GM12864 (cell line): ENCODE measurements at places on chromosomes 11 and 22.

DNA sequence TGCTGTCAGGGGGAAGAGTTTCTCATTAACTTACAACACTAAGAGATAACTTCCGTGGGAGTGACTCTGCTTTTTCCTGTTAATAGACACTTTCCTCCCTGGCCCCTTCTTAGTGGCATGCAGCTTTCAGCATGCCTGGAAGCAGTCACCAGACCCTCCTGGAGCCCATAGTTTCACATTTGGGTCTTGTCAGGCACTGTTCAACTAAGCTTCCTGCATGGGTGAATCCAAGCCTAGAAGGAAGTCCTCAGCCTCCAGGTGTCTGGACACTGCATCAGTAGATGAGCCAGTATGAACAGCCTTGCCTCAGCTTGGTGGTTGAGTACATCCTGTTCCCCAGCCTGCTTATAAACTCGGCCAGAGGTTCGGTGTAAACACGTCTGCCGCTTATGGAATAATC is 68.1 kb downstream of the PPP6R3 start:
- no peak for DNase-seq

GRCh38 chr11:134062265-134063123 is 6.4 kb upstream of the JAM3 start:
- no peak for DNase-seq

- DNase-seq = no peak
Observed at GRCh38 chr11:10618490-10618889, 50.0 kb upstream of the LYVE1 start.

- DNase-seq = no peak
Observed at GRCh38 chr22:19168088-19168890, 10.2 kb downstream of the SLC25A1 start.

GRCh38 chr11:21727102-21727501 is 465.8 kb upstream of the ANO5 start:
- no peak for DNase-seq

GRCh38 chr11:134098566-134099184 is 29.8 kb downstream of the JAM3 start:
- DNase-seq = no peak

GRCh38 chr11:76159303-76159937 is 46.9 kb downstream of the WNT11 start:
- no peak for DNase-seq

- no peak for DNase-seq
Observed at GRCh38 chr22:50007057-50007511, 5.5 kb downstream of the IL17REL start.
